Inflammatory macrophage (primary cell): ENCODE measurements at places on chromosomes 13 and 19.

GRCh38 chr19:5213667-5214066 lies 126.9 kb downstream of the PTPRS start:
- no peak for DNase-seq

DNA sequence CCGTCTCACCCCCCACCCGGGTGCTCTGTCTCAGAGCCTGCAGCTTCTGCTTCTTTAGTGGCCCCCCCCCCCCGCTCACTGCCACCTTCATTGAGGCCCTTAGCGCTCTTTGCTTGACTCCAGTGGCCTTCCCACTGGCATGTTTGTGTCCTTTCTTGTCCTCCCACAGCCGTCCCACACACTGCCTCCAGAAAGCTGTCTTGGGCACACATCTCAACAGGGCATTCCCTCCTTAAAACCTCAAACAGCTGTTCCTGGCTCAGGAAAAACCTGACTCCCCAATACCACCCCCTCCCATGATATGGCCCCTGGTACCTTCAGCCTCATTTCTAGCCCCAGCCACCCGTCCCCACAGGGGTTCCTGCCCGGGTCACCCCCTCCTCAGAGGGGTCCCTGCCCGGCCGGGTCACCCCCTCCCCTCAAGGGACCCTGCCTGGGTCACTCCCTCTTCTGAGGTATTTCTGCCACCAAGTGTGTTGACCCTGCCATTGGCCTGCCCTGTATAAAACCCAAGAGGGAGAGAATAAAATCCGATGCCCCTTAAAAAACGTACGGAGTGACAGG lies 8.9 kb downstream of the B3GLCT start:
- no peak for DNase-seq

DNA sequence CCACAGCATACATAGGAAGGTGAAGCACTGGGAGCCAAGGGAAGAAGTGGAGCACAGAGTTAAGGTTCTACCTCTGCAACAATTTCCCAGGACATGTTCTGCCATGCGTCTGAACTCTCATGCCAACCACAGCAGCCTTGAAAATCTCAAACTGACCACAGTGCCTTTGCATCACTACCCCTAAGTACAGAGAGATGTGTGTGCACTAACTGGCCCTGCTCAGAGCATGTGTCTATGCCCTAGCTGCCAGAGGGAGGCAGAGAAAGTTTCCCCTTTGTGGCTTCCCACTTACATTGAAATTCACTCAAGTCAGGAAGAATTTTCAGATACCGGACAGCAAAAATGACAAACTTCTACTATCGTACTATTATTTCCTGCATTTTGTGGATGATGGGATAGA lies 26.8 kb upstream of the WDFY2 start:
- DNase-seq = peak; percentile 63

DNA sequence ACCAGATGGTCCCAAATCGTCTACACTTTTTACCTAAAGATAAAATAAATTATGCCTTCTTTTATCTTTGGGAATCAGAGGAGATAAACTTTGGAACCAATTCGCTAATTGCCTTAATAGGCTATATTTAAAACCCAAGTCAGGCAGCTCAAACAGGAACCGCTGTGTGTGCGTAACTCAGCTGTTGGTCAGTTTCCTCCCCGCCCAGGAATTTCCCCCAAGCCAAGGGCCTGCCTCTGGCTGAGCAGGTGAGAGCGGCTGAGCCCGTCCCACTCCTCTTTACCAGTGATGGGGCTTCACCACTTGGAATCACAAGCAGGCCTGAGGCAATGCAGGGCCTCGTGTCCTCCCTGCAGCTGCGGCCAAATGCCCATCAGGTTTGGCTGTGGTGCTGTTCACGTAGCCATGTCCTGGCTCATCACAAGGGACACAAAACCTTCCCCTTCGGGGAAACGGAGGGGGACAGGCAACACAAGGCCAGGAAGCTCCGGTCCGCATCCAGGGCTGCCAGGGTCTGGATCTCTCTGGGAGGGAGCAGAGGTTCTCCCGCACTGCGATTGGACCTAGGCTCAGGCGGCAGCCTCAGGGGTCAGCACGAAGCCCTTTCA lies 503 bp upstream of the SLC7A9 start:
- DNase-seq = no peak

DNA sequence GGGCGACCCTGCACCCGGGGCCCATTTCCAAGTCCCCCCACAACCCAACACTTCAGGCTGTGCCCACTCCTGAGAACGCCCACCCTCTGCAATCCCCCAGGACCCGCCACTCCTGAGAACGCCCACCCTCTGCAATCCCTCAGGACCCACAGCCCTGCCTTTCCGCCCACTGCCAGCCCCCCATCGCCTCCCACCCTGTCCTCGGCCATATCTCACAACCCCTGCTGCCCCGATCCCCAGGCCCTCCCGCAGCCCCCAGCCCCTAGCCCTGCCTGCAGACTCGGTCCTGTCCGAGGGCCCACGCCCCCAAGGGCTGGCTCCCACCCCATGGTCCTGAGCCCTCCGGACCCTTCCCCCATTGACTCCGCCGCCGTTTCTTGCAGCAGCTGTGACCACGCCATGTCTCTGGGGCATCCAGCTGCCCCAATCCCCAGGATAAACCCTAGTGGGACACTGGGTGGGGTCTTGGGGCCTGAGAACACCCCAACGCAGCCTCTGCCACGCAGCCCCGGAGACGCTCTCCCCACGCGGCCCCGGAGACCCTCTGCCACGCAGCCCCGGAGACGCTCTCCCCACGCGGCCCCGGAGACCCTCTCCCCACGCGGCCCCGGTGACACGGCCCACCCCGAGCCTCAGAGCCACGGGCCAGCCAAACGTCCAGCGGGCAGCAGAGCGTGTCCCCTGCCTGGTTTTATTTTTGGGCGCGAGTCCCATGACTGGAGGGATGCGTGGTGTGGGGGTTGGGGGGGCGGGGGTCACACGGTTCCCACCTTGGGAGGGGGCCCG lies 17.0 kb downstream of the SBNO2 start:
- no peak for DNase-seq

- DNase-seq = no peak
Measured at GRCh38 chr19:32672841-32673240, 2.1 kb downstream of the ANKRD27 start.

GRCh38 chr19:13795595-13796300 lies 505 bp downstream of the ZSWIM4 start:
- no peak for DNase-seq
